ENCODE measurements at places on chromosomes 13 and 19.

DNA sequence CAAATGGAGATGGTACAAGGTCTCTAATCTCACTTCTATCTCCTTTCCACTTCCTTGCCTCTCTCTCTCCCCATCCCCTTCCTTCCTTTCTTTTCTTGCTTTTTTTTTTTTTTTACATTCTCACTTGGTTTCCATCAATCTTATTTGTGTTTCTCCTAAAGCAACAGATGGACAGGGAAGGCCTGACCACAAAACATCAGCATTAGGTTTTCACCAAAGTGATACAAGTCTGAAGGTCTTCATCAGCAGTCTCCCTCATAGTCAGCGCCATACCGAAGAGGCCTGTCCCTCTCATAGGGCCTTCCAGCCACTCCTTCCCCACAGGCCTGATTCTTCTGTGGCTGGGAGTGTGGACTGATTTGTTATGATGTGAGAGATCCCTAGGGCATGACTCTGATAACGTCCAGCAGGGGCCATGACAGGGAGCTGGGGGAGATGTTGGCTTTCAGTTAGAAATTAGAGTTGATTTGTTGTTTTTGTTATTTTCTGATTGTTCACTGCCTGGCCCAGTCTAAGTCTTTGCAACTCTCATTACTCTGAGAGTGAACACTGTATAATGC is 158.7 kb downstream of the SLC7A1 start:
- DNase-seq, result no peak

- no peak for DNase-seq
Observed at GRCh38 chr13:98327371-98328270, 150.6 kb upstream of the RNF113B start.

DNA sequence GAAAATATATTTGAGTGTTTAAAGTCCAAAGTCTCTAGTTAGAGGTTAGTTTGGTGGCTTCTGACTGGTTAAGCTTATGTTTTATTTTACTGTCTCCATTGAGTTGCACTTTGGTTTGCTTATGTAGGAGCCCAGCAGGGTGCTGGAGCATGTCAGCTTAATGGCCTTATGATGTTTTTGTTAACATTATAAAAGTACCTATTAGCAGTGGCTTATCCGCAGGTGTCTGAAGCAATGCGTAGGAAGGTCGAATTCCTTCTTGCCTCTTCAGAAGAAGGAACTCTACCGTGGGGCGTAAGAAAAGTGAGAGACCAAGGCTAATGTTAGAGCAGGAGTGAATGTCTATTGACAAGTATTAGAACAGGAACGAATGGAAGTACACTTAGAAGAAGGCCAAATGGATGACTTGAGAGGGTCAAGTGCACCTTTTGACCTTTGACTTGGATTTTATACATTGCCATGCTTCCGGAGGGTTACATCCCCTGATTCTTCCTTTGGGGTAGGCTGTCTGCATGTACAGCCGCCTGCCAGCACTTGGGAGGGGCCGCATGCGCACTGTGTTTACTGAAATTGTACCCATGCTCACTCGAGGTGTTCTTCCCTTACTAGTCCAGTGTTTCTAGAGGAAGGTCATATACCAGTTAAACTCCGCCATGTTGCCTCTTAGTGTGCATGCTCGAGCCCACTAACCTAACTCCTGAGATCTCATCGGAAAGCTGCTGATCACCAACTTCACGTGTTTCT is 793.9 kb upstream of the PCDH9 start:
- DNase-seq, result no peak

- DNase-seq, result no peak
Observed at GRCh38 chr19:55549500-55550320, 4.4 kb upstream of the SBK3 start.

DNA sequence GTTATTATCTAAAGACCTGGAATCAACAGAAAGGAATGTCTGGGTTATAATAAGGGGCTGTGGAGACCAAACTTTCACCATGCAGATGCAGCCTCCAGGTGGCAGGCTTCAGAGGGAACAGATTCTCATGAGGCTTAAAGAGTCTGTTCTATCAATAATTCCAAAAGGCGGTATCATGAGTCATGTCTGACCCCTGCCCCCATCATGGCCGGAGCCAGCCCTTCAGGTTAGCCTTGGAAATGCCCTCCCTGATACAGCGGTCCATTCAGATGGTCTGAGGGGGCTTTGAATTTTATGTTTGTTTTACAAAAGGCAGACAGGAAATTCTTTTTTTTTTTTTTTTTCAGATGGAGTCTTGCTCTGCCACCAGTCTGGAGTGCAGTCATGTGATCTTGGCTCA is 21.7 kb upstream of the LAMP1 start:
- DNase-seq, result no peak

DNA sequence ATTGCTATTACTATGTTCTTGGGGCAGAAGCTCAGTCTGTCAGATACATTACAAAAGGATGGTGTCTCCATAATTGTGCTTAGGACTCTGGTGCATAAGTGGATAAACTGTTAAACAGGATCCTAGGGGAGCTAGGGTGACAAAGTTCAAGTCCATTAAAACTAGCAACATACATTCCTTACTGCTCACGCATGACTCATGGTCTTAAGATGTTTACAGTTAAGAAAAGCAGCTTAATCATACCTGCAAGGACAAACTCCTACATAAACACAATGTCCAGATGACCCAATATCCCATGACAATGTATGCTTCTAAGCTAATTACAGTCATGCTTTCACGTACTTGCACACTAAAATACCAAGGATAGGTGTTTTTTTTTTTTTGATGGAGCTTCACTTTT is 3.5 kb upstream of the ZNF701 start:
- no peak for DNase-seq

DNA sequence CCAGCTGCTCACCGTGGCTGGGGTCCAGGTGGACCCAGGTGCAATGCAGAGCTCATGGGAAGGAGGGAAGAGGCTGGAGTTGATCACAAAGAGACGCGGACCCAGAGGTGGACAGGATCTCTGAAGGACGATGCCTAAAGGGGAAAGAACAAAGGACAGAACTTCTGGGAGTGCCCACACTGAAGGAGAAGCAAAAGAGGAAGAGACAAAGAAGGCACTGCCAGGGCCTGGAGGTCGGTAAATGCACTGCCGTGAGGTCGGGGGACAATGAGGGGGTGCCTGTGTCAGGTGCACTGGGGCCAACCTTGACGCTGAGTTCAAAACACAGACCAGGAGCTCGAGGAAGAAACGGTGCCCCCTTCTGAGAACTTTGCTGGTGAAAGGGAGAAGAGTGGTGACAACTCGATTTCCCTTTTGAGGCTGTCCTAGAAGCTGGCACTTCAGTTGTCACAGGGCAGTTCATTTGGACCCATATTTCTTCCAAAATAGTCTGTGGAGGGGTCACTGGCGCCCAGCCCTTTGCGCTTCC is 55.6 kb downstream of the GJA3 start:
- DNase-seq, result no peak

GRCh38 chr19:49116544-49116943 is 2.4 kb downstream of the LIN7B start:
- DNase-seq, result no peak

GRCh38 chr13:104854007-104854406 is 1681.5 kb downstream of the EFNB2 start:
- DNase-seq, result no peak

All from effector CD8-positive, alpha-beta T cell (primary cell).